ENCODE measurements at places on chromosomes 3 and 15. TPM values are rescaled to one million over a fixed set of nuclear protein-coding genes. Genes with fewer than 3 reads are reported as not detected.

GRCh38 chr3:120428924-120429323, 21.9 kb downstream of the FSTL1 start:
- DNase-seq, result no peak

GRCh38 chr3:3531476-3531875, 267.8 kb upstream of the LRRN1 start:
- DNase-seq, result no peak

DNA sequence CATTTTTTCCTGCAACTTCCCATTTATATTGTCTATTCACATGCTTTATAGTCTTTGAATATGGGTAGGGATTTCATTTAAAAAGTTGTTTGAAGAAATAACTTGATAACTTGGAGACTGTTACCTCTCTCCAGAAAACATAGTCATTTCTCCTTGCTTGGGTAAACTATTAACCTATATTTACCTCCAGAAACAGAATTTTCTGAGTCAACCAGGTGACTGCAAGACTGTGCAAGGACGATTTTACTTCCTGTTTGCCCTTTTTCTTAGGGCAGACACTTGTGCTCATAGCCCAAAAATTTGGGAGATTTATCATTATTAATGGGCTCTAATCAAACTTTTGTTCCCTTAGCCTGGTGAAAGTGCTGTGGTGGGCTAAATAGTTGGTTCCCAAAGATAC, 14.3 kb upstream of the MOBP start:
- no peak for DNase-seq

DNA sequence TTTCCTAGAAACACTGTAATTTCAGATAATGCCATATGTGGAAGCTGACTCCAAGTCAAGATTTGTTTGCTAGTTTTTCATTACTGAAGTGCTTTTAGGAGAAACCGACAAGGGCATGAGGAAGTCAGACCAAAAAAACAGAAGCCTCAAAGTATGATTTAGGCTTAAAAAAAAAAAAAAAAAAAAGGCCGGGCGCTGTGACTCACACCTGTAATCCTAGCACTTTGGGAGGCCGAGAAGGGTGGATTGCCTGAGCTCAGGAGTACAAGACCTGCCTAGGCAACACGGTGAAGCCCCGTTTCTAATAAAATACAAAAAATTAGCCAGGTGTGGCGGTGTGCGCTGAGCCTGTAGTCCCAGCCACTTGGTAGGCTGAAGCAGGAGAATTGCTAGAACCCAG, 11.6 kb downstream of the RPL15 start:
- no peak for DNase-seq

DNA sequence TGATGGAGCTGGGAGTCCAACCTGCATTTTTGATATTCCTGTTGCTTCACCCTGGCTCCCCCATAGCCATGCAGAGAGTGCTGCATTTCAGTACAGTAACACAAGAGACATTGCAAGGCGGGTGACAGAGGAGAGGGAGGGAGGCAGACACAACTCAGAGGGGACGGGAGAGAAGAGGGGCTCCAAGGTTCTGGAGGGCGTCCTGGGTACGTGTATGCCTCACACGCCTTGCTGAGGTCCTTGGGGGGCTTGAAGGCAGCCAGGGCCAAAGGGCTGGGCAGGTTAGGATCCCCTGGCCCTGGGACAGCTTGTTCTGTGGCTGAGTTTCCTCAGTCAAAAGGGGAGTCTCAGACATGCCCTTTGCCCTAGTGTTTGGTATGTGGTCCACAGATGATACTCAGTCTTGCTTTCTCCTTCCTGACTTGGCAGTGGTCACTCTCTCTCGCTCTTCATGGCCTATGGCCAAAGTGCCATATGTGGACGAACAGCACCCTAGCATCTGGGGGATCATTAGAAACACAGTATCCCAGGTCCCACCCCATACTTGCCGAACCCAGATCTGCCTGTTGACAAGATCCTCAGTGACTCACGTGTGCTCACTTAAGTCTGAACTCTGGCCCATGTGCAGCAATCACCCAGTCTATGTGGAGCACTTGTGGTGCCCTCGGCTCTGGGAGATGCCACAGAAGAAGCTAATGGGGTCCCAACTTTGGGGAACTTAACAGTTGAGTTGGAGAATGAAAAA, 52.9 kb downstream of the FGD5 start:
- DNase-seq, result peak; percentile 44

GRCh38 chr3:46982546-46982945, 3.1 kb downstream of the NBEAL2 start:
- DNase-seq, result no peak

DNA sequence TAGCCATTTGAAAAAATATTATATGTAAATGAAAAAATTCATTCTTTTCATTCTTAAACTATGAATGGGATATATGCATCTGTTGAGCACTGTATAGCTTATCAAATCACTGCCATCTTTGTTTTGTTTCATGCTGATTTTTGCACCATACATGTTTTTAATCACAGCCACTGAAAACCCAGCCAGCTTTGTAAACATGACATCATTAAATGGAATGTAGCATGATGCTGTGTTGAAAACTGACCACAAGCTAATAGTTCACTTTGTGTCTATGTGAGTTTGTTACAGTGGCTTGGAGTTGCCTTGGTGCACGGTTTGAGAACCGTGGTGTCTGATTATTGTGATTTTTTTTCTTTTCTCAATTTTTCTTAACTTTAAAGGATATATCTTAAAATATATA, 75.7 kb downstream of the GMPS start:
- DNase-seq, result no peak

DNA sequence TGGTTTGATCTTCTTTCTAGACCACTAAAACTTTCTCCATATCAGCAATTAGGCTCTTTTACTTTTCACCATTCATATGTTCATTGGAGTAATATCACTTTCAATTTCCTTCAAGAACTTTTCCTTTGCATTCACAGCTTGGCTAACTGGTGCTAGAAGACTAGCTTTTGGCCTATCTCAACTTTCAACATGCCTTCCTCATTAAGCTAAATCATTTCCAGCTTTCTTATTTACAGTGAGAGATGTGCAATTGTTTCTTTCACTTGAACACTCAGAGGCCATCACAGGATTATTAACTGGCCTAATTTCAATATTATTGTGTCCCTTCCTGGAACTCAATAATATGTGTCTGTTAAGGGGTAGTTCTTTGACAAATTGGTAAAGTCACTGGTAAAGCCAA, 42.8 kb upstream of the PLOD2 start:
- DNase-seq, result no peak

- DNase-seq, result no peak
Measured at GRCh38 chr3:187185759-187186158, 11.5 kb upstream of the RTP1 start.

DNA sequence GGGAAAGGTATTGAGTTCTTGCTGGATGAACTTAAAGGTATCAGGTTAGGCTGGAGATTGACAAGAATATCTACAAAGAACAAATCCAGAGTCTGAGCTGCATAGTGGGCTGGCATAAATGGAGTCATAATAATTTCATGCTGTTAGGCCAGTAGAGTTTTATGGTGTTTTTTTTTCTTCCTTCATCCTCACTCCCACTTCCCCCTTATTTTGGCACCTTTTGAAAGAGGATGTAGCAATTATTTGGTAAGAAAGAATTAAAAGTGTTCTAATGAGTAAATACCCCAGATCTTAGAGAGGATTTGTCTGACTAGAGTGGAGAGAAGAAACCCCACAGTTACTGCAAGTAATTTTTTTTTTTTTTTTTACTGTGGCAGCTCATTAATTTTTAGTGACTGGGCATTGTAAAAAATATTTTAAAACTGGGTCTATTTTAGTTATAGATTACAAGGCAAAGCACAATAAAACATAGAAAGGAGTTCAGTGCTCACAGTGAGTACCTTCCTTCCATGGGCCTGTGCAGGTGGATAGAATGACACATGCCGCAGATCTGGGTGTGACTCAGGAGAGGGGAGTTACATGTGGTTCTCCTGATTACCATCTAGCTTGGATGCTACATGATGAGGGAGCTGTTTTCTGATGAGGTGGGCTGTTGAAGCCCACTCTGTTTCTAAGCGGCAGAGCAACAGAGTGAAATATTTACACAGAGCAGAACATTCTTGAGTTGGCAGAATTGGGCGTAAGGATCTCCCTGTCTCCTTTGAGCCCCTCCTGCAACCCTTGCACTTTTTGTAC, 5.3 kb downstream of the EDEM1 start:
- no peak for DNase-seq

The IMPG2 gene
- polyA plus RNA-seq, result not detected

The SCAANT1 gene
- polyA plus RNA-seq, result not detected

The TGM5 gene
- not detected for polyA plus RNA-seq

The GOLGA8N gene
- 1.8 TPM for polyA plus RNA-seq

The POLQ gene
- 2.0 TPM for polyA plus RNA-seq
